Astrocyte of the spinal cord (primary cell): ENCODE measurements at places on chromosomes 6 and 20.

DNA sequence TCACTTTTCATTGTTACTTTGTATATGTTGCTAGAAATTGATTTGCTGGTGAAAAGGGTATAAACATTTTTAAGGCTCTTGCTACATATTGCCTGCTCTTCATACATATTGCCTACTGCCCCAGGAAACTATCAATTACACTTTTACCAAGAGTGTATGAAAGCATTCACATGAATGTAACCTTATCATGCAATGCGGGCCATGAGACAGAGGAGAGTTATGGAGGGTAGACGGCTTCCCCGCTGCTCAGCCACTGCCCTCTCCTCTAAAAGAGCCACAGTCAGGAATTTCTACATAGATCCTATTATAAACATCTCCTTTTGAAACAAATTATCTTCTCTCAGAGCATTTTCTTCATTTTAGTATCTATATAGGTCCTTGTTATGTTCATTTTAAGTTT lies 264.4 kb downstream of the ESR1 start:
- DNase-seq, result no peak

DNA sequence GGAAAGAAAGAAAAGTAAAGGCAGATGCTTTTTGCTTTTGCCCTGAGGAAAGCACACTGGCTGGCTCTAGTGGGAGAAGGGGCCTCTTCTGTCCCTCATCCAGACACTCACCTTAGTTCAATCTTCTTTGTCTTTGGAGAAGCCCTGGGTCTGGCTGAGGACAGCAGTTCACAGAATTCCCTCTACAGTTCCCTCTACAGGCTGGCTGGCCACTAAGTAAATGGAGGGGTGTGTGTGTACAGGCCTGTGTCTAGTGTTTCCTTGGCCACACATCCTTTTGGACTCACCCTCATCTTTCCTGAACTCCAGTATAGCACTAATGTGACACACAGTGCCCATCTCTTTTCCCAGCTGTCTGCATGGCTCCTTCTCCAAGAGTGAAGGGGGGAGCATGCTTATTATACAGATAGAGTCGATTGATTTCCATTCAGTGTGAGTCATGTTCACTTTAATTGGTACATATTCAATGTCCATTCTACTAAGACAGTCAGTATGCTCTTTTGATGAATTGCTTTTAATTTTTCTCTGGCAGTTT lies 26.0 kb upstream of the CLVS2 start:
- no peak for DNase-seq

DNA sequence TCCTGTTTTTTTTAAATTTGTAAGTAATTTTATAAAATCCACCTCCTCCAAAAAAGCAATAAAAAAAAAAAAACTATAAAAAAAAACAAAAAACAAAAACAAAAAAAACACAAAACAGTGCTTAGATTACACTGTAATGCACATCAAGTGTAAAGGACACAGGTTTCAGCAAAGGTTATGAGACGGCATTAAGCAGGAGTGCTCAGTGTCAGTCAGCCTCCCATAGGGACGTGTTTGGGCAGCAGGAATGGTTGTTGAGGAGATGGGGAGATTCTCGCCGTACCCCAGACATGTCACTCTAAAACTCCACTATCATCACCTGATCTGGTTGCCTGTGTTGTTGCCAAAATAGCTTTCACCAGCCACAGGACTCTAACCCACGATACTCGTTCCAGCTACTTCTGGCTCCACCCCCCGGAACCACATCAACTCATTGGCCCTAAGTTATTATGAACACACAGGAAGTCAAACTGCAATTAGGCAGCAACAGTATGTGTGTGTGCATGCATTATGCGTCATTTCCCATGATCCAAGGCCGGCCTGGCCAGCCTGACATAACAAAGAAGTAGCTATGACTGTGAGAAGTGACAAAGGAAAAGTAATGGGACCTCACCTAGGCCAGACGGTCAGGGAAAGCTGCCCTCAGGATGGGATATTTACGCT lies 28.7 kb downstream of the ECT2L start:
- DNase-seq, result no peak

GRCh38 chr6:70998148-70998547 lies 41.3 kb upstream of the B3GAT2 start:
- DNase-seq, result no peak
